ENCODE measurements at places on chromosomes 16 and 17.
A peak's percentile ranks its signal among the peaks of the same experiment; 100 is the strongest.

DNA sequence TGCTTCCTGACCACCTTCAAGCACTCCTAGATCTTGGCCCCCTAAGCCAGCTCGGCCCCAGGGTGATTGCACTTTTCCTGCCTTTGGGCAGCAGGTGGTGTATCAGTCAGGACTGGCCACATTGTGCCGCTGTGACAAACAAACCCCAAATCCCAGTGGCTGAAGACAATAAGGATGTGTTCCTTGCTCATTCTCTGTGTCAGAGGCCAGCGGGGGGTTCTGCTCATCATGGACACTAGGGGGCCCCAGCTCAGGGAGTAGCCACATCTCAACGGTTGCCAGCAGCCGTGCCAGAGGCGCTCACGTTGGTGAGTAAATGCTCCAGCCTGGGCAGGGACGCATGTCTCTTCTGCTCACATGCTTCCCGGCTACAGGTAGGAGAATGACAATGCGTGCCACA, 60.4 kb downstream of the ZDHHC7 start:
- DNase-seq = no peak

- no peak for DNase-seq
Measured at GRCh38 chr17:49703557-49704277, 4.0 kb downstream of the SLC35B1 start.

GRCh38 chr16:56354746-56355145, 70.6 kb downstream of the AMFR start:
- no peak for DNase-seq

DNA sequence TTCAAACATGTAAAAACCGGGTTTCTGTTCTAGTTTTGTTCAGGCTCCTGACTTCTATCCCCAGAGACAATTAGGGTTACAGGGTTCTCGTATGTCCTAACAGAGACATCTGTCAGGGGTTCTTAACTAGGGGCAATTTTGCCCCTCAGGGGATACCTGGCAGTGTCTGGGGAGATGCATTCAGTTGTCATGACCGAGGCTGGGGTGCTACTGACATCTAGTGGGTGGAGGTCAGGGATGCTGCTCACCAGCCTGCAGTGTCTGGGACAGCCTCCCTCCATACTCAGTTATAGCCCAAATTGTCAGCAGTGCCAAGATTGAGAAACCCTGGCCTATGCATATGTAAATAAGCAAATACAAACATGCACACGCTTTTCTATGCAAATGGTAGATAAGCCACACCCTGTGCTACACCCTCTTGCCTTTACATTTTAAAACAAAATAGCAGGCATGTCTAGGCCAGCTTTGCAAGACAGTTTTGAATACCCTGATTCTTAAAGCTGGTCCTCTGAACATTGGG, 37.4 kb downstream of the CLEC16A start:
- no peak for DNase-seq

DNA sequence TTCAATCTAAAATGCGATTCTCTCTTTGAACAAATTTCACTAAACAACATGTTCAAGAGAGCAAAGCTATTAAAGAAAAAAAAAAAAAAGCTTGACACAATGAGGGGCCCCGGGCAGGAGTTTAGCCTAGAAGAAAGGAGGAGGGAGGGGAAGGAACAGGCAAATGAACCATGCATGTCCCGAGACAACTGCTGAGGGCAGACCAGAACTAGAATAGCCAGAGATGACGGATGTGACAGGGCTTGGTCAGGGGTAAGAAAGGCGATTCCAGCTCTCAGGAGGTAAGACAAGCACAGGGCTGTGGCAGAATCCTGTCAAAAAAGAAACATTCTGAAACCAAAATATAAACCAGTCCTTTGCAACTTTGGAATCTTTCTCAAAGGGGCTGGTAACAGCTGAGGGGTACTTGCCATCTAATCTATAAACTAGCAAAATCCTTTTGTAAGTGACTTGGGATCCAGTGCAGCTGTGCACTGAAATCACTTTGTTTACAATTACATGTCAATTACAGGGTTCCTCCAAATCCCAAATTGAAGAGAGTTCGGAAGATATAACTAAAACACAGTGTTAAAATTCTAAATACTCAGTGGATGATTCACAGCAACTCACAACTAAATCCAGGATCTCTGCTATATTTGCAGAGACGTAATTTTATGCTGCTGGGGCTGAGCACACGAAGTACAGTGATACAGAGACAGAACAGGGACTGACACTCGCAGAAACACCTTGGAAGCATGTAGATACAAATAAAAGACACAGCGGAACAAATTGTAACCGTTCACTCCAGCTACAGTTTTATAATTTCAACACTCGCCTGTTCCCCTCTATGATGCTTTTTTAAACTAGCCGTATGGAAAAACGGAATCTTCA, 567.4 kb upstream of the ZFHX3 start:
- DNase-seq = no peak

DNA sequence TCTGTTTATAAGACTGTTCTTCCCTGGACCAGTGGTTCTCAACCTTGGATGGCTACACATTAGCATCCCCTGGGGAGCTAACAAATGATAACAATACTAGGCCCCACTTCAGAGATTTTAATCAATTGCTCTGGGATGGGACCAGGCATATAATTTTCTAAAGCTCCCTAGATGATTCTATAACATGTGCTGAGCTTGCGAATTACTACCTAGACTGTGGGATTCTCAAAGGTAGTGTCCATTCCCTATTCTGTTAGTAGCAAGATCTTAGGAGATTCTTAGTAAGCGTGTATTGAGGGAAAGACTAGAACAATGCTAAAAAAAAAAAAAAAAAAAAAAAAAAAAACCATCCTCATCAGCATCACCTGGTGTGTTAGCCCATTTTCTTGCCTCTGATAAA, 412.0 kb upstream of the CDH5 start:
- no peak for DNase-seq

DNA sequence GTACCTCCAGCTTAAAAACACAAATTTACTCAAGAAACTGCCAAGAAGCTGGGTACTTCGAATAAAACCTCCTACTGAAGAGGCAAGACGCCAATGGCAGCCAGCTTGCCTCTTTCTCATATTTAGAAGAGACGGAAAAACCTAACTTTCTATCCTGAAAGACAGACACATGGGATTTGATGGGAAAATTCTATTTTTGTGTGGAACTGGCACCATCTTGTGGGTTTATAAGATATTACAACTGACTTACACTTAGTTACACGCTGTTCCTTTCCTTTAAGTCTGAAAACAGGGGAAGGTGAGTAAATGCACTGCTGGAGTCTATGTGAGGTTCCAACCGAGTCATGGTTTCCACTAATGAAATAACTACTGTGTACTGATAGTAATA, 10.3 kb downstream of the ZNF18 start:
- no peak for DNase-seq

- no peak for DNase-seq
Measured at GRCh38 chr16:80346111-80346632, 194.6 kb upstream of the DYNLRB2 start.

- DNase-seq = no peak
Measured at GRCh38 chr17:1074886-1075605, 78.1 kb downstream of the TIMM22 start.

DNA sequence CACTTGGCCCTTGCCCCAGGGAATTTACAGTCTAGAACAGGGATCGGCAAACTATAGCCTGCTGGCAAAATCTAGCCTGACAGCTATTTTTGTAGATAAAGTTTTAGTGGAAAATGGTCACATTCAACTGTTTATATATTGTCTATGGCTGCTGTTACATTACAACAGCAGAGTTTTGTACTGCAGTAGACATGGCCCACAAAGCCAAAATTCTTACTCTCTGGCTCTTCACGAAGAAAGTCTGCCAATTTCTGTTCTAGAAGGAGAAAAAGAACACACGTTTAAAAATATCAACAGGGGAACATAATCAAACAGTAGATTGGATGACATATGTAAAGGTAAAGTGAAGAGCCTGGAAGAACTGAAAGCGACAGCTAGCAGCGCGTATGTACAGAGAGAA, 33.2 kb upstream of the CCDC182 start:
- no peak for DNase-seq

GRCh38 chr16:10121897-10122425, 60.3 kb downstream of the GRIN2A start:
- no peak for DNase-seq

DNA sequence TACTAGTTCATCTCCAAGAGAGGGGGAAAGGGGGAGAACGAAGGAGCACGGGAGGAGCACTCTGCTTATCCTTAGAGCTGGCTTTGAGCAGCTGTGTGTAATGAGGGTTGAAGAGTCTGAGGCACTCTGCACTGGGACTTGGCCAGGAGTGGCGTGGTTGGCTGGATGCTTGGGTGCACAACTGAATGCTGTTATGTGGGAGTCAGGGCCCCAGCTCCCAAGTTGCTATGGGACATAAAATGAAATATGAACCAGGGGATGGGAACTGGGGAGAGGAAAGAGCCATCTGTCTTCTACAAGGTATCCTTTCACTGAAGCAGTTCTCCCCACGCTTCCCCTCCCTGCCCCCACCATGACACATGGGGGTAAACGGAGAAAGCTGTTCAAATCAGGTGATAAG, 105.9 kb upstream of the ANKFN1 start:
- no peak for DNase-seq

DNA sequence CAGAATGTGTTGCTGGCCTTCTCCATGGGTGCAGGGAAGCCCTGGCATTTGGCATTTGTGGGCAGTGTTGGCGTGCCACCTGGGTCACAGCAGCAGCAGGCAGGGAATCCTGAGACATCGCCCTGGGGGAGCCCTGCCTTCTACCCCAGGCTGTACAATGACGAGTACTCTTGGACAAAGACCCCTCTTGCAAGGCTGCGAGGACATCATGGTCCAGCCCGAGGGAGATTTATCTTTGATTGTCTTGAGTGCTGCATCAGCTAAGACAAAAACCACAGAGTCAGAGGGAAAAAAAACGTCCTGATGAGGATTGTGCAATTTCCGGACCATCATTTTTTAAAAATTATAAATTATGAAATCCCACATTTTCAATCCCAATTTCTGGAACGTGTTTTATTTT, 3.7 kb downstream of the CRISPLD2 start:
- DNase-seq = no peak

DNA sequence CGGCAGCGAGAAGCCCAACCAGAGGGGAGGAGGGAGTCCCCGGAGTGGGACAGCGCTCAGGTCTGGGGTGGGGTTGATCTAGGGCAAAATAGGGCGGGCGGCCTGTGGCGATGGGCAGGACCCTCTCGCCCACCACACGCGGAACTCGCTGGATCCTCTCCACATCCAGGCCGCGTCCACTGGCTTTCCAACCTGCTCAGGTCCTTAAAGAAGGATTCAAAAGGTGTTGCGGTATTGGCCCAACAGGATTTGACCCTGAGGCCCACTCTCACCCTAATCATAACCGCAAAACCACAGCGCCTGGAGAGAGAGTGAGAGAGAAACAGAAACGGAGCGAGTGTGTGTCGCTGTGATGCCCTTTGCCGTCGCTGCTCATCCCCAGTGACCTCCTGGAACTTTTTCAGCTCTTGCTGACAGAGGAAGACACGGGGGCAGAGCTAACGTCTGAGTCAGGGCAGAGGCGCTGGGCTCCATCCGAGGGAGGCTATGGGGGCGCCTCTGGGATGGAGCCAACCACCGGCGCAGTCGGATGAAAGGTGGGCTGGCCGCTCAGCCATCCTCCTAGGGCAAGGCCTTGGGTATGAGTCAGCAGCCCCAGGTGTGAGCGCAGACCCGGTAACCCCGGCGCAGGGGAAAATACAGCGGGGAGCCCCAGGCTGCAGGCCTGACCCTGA, 16.7 kb upstream of the OR1F1 start:
- peak; percentile 44 for DNase-seq

- DNase-seq = peak; percentile 43
Measured at GRCh38 chr17:74454197-74455024, 12.0 kb upstream of the CD300A start.

- no peak for DNase-seq
Measured at GRCh38 chr16:85449191-85449884, 163.8 kb upstream of the GSE1 start.

GRCh38 chr17:9645851-9646545, 681 bp downstream of the USP43 start:
- no peak for DNase-seq

DNA sequence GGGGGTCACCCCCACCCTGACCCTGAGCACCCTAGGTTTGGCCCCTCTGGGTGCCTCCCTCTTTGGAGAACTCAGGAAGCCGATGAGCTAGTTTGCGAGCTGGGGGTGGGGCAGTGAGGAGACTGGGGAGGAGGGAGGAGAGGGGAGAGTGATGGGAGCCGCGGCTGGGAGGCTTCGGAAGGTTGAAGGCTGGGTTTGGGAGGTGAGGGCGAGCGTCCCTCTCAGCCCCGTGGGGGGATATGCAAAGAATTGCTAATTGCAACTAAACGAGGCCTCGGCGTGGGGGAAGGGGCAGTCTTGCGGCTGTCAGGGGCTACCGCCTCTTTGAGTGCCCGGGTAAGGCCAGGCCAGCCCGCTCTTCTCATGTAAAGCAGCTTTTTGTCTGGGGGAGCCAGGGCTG, 17.6 kb upstream of the FZD2 start:
- DNase-seq = no peak
